ENCODE measurements at places on chromosomes 6 and 20.

- no peaks in the 10 kb centered on the region for H3K36me3 ChIP-seq
- peaks cover under 1% of the 10 kb centered on the region for H3K4me1 ChIP-seq
- no peak for DNase-seq
- no peak overlapping the region for H3K4me3 ChIP-seq
Observed at GRCh38 chr6:87917886-87918285, 129.8 kb upstream of the SPACA1 start.

GRCh38 chr6:156650896-156651390 lies 126.2 kb upstream of the ARID1B start:
- H3K27ac ChIP-seq, result no peak overlapping the region
- no peak for DNase-seq
- H3K4me3 ChIP-seq, result no peak overlapping the region
- H3K36me3 ChIP-seq, result no peaks in the 10 kb centered on the region
- no peaks in the 10 kb centered on the region for H3K4me1 ChIP-seq

DNA sequence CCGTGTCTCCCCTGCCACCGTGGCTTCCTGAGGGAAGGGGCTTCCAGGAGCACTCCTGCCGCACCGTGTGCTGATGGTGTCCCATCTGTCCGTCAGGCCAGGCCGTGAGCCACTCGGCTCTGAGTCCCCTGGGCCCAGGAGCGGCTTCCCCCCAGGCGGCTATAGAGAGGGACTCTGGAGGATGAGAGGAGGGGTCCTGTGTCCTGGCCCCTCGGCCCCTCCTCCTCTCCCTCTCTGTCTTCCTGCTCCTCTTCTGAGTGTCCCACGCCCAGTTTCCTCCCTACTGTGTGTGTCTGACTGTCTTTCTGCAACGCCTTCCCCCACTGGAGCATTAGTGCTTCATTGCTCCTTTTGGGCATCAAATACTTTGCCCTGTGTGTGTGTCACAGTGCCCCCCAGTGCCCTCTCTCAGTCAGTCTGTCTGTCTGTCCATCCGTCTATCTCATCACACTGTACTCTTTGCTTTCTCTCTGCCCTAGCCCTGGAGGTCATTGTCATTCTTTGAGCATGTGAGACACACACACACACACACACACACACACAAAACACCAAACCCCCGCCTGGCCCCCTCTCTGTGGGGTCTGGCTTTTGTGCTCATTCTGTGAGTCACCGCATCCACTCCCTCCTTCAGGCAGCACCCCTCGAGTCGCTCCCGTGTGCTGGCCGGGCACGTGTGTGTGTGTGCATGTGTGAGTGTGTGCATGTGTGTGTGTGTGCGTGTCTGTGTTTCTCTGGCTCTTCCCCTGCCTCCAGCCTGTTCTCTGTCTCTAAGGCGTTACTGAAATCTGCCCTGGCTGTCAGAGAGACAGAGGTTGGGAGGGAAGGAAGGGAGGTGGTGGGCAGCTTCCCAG lies 71.9 kb downstream of the SRC start:
- DNase-seq, result no peak
- H3K27ac ChIP-seq, result no peak overlapping the region
- no peak overlapping the region for H3K4me3 ChIP-seq
- H3K36me3 ChIP-seq, result no peaks in the 10 kb centered on the region

GRCh38 chr6:90237350-90237990 lies 59.2 kb downstream of the BACH2 start:
- no peaks in the 10 kb centered on the region for H3K27me3 ChIP-seq
- no peak overlapping the region for H3K4me3 ChIP-seq
- H3K36me3 ChIP-seq, result no peaks in the 10 kb centered on the region
- DNase-seq, result no peak

DNA sequence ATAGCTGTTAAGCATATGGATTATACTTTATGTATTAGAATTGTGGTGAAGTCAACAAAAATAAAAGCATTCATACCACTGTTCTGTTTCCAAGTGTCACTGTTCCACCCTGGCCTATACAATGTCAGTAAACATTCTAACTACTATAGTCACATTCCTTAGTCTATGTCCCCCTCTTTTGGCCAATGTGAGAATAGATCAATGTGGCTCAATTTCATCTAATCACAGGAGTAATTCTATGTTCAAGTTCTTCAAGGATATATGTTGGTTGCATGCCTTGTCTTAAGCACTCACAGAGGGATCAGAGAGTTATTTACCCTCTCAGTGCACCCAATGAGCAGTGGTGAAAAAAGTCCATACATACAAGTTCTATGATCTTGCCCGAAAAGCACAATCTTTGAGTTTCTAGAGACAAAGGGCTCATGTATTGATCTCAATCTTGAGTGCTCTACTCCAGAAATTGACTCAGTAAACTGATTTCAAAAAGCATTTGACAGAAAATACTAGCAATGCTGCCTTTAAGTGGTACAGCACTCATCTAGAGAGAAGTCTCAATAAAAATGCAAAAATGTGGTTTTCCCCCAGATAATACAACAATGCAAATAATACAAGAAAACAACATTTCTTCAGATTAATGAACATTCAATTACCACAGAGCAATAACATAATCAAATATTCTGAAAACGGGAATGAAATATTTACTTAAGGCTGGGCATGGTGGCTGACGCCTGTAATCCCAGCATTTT lies 16.5 kb downstream of the SMLR1 start:
- H3K36me3 ChIP-seq, result no peaks in the 10 kb centered on the region
- DNase-seq, result peak; percentile 63
- H3K4me1 ChIP-seq, result no peaks in the 10 kb centered on the region
- H3K27me3 ChIP-seq, result no peaks in the 10 kb centered on the region
- no peak overlapping the region for H3K27ac ChIP-seq

- peaks cover 28% of the 10 kb centered on the region for H3K4me1 ChIP-seq
- H3K4me3 ChIP-seq, result no peak overlapping the region
- no peaks in the 10 kb centered on the region for H3K36me3 ChIP-seq
- peaks cover 90% of the 10 kb centered on the region for H3K27me3 ChIP-seq
Observed at GRCh38 chr20:62219101-62219991, 732 bp downstream of the HRH3 start.

DNA sequence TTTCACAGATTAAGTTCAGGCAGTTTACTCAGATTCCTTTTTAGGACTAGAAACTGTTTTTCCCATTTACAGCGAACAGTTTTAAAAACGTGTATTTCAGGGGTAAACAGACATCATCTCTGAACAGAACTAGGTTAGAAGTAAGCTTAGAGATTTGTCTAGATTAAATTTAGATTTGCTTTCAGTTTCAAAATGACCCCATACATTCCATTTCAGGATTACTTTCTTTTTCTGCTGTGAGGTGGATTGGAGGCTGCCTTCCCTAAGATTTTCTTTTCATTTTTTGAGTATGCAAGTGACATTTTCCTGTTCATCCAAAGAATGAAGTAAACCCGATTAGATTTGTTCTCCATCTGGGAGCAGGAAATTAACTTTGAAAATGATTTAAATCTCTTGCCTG lies 747.2 kb downstream of the KHDRBS2 start:
- no peaks in the 10 kb centered on the region for H3K4me1 ChIP-seq
- H3K27ac ChIP-seq, result no peak overlapping the region
- no peaks in the 10 kb centered on the region for H3K36me3 ChIP-seq
- no peaks in the 10 kb centered on the region for H3K27me3 ChIP-seq
- DNase-seq, result no peak
- H3K4me3 ChIP-seq, result no peak overlapping the region
